ENCODE measurements at places on chromosomes 11 and 22.

DNA sequence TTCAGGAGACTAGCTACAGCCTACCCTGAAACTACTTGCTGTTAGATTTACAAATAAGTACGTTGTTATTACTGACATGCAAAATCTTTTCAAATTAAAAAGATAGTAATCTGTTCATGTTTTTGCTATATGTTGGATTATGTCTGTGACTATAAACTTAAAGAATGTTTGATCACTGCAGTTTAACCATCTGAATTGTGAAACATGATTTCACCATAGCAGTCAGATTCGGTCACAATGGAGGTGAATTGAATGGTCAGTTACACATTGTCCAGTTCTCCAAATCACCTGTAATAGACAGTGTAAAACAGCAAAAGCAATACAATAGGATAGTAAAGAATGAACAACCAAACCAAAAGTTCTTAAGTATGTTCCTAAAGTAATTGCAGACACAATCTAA is 43.3 kb downstream of the CCDC83 start:
- no peak for DNase-seq

GRCh38 chr11:35905646-35906276 is 38.1 kb upstream of the LDLRAD3 start:
- DNase-seq, result no peak

DNA sequence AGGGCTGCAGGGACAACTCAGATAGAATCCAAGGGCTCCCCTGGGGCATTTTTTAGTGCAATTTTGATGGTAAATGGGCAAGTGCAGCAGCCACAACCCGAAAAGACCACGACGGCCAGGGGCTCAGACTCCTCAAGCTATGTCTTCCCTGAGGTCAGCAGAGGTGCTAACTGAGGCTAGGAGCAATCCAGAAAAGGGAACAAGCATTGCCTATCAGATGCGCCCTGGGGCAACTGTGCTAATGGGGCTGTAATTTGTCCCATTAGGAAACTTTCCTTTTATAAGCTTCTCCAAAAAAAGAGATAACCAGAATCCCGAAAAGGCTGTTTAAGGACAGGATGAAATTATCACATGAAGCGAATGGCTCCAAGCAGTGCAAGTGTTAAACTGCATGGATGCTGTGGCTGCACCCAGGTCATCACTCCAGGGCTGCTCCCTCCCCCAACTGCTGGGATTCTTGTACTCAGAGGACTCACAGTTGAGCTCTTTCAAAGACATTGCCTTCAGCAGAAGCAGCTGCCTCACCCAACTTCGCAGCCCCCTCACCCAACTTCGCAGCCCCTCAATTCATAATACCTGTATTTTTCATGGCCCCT is 2.8 kb upstream of the CD3E start:
- no peak for DNase-seq

DNA sequence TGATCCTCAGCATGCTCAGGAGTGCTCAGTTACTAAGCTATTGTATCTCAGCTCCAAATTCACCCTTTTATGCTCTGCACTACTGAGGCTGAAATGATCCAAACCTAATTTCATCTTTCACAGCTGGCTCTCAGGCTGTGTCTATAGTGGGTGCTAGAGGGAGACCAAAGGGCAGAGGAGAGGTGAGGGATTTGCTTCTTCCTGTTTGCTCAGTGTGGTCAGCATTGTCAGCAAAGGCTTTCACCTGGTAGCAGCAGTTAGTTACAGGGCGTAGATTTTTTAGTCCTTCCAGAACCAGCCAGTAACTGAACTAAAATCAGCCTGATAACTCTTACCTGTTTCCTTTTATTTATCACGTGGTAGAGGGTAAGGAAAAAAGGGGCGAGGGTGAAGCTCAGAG is 33.2 kb downstream of the XRCC6 start:
- no peak for DNase-seq

DNA sequence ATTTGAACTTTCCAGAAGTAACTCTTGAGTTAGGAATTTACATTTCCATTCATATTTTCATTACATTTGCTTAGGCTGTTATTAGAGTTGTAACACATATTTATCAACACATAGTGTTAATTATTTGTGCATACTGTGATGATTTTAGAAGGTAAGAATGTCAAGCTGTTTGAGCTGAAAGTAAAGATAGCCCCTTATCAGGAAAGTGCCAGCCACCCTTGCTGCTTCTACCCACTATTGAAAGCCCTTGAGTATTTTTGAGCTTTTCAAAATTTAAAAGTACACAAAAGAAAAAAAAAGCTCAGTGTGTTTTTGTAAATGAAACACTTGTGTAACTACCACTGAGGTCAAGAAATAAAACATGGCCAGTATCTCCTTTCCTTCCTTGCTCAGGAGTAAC is 8.0 kb downstream of the APLP2 start:
- no peak for DNase-seq

DNA sequence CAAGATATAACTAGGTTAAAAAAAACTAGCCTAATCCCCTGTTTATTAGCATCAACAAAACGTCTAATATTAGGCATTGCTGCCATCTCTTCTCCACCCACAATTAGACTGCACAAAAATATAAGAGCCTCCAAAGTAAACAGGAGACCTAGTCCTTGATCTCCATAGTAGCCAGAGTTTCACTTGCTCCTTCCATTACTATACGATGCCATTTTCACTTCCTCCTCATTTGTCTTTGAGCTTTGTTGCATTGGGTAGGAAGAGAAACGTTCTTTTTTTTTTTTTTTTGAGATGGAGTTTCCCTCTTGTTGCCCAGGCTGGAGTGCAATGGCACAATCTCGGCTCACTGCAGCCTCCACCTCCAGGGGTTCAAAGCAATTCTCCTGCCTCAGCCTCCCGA is 42.3 kb upstream of the RDX start:
- no peak for DNase-seq

GRCh38 chr11:42996421-42997307 is 315.1 kb upstream of the API5 start:
- no peak for DNase-seq

DNA sequence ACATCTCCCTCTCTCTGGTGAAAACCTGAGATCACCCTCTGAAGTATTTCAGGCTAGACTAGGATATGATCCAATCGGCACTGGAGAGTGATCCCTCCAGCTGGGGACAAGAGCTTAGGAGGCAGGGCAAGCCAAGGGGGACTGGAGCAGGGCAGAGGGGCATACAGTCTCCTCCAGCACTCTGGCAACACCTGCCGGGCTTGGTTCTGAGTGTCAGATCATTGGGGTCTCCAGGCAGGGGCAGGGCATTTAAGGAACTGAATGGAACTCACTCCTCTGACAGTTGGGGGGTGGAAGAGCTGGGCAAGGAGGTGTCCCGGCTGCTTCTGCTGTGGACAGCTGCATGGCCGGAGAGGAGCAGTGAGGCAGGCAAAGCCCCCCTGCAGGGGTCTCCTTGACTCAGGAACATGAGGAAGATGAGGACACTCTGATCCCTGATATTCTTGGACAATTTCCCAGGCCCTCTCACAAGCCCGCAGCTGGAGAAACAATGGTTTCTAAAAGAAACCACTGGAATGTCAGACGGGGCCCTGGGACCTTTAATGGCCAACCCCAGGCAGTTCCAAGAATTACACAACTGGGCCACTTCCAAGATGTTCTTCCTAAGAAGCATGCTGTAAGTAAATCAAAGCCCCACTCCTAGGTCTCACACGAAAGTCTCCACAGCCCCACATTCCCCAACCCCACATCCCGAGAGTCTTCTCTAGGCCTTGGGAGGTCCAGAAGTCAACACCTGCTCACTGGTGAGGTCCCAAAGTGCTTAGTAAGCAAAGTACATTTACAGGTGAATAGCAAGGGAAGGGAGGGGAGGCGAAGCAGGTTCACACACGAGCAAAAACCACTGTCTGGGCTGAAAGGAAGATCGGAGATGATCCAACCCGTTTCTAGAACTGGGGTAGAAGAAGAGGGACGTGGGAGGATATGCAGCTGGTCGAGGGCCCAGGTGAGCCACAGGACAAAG is 1.2 kb upstream of the CCDC86 start:
- no peak for DNase-seq

DNA sequence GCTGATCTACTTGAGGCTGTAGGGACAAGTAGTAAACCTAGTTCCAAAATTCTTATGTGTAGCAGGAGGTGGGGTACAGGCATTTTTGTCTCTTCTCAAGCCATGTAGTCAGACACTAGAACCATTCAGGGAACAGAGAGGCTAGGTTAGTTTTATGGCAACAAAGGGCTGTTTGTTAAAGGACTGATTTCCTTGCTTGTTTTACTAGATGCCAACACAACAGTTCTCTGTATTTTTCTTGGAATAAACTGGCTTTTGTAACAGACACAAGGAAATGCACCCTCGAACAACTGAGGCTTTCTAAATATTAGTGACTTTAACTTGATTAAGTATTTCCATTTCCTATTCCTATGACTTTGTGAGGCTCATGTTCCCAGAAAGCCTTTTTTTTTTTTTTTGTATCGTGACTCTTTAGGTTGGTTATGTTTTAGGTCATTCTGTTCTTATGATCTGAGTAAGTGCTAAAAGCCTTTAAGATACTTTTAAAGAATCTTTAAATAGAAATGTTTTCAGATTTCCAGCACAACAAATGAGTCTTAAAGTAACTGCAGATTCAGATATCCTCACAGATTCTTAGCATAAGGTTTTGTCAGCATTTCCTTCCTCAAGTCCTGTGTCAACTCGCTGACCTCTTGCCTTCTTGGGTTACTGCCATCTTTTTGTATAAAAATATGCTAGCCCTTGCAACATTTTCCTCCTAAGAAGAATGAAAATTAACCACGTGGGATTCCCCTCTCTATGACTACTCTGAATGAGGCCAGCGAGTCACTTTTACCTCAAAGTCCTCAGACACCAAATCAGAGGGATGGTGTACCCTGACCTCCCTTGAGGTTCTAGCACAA is 92.5 kb downstream of the CCDC83 start:
- DNase-seq, result no peak

- DNase-seq, result no peak
These were observed 4.6 kb downstream of the SYT12 start for GRCh38 chr11:67027483-67027930.

DNA sequence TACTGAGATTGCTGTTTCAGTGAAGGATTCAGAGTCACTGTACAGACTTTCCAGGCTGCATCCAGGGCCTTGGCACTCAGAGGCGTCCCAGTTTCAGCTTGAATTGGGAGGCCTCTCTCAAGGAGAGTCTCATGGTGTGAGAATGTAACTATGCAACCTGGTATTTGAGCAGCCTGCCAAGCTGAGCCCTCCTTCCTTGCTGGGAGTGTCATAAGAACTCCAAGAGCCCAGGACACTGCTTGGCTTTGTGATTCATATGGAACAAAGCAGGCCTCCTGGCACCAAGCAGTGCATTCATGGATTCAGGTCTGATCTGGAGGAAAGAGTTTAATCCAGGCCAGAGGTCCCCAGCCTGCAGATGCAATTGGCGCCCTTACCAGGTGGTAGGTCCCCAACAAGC is 171.7 kb downstream of the DBX1 start:
- DNase-seq, result no peak
